NCI-H446 treated with DMSO at 0.1 percent for 48 hours (cell line): ENCODE measurements at places on chromosomes 1 and 21.

GRCh38 chr21:31354122-31354521 is 10.1 kb upstream of the TIAM1 start:
- DNase-seq = no peak

DNA sequence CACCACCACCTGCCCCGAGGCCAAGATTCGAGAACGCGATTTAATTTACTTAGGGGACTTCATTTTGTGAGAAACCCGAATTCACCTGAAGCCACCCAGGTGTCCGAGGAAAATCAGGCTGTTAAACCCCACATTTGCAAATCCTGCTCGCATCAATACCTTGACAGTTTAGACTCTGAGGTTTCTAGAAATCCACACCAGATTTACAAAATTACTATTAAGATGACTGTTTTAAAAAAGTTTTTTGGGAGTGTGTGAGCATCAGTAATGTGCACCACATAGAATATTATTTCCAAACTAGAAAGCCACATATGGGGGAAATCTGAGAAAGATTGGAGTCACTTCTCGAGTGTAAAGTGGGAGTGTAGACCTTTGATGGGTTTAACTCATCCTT is 685 bp downstream of the RIMKLA start:
- no peak for DNase-seq

DNA sequence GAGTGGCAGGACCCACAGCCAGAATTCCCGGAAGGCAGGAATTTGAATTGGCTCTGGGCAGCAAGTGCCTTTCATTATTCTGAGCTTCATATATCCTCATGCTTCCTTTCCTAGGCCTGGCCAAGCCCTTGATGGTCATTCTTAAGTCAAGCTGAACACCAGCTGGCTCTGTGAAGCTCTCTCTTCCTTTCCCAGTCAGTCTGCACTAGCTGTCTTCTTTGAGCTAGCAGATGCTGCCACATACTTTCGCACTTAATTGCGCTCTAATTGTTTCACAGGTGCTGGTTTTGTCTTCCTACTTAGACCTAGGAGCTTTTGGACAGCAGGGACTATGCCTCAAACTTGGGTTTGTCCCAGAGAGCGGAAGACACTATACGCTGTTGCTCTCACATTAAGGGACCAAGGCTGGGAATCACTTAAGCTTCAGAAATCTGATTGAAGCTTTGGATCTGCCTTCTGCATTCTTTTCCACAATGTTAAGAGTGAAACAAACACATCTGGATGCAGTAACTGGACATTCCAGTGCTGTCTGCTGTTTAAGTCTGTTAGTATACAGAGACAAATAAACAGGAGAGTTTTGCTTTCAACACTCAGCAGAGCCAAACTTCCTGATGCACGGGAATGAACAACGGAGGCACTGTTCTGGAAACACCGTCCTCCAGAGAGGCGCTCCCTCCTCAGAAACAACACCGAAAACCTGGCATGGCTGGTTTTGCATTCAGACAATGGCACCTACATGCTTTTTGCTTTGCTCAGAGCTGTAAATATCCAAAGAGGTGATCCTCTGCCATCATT is 2.2 kb downstream of the TLR5 start:
- DNase-seq = no peak

GRCh38 chr1:236338096-236338495 is 56.0 kb upstream of the EDARADD start:
- DNase-seq = no peak

DNA sequence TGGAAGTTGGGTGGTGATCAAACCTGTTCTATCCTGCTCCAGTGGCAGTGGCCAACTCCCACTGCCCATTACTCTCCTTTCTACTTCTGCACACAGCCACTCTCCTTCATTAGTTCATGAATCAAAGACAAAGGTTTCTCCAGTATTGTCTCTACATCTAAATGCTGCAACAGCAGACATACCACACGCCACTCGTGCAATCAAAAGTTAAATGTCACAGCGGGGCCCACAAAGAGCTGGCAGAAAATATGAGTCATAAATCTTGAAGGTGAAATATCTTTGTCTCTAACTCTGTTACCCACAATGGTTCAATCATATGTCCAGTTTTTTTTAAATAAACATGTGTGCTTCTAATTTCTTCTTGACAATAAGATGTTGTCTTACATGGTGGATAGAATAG is 13.3 kb downstream of the APCS start:
- no peak for DNase-seq

DNA sequence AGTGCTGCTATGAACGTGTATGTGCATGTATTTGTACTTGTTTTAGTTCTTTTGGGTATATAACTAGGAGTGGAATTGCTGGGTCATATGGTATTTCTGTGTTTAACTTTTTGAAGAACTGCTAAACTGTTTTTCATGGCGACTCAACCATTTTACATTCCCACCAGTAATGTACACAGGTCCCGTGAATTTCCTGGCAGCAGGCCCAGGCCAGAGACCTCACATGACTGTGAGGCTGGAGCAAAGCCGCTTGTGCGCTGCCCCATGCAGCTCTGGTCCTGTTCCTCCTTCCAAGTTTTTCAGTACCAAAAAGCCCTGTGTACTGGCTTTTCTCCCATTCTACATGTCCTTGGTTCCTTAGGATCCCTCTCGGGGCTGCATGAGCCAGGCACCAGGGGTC is 29.6 kb downstream of the ACOT11 start:
- peak; percentile 55 for DNase-seq

- DNase-seq = no peak
These were observed 59.3 kb downstream of the CDC14A start for GRCh38 chr1:100411574-100411973.

DNA sequence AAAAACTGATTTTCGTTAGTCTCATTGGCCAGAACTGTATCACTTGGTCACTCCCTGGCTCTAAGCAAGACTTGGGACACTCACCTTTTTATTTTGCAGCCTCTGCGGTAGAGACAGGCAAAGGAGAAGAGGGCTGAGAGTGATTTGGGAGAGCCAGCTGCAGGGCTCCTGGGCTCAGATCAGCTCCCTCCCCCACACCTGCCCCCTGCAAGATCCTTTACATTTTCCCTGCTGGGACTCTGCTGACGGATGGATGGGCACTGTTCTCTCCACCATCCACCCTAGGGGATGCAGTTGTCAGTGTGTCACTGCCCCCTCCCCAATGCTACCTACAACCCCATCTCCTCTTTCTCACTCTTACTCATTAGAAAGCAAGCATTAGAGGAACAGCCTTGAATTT is 301.1 kb upstream of the KAZN start:
- no peak for DNase-seq

GRCh38 chr1:200226268-200226968 is 183.4 kb downstream of the ZNF281 start:
- no peak for DNase-seq

DNA sequence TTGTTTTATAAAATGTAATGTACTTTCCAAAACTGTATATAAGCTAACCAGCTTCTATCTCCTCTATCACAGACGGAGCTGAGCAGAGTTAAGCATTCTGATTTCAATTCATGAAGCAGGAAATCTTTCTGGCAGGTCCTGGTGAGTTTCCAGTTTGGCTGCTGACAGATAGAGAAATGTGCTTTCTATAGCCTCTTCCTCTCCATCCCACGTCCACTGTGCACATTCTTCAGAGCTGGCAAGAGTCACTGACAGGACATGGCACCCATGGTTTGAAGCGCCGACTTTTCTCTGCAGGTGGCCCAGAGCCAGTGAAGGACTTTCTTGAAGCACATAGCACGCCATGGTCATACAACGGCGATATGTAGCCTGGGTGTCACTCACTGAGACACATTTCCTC is 52.3 kb upstream of the POU2F1 start:
- no peak for DNase-seq

DNA sequence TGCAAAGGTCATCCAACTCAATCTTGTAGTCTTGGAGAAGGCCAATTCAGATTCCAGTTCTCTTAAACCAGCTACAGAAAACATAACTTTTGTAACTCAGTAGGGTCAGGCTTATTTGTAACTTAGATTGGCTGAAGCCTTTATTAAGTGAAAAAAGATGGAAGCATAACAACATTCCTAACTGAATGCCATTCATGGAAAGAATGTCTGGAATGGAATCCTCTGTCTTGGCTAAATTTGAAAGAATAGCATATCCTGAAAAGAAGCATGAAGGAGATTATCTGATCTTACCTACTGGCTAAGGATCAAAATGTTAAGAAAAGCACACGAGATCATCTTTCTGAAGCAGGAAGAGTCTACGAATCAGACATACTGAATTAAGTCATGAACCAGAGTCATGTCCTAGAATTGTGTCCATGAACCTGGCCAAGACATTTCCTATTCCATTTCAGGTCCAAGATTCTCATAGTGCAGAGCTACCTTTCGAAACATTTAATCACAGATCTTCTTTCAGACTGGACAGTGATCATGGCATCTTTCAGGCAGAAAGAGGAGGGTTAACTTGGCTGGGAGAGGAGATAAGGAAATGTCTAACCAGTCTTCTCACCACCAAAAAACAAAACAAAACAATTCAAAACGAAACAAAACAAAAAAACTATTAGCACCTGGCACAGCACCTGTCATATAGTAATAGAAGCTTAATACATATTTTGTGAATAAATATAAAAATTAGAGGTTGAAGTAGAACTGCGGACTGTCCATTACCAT is 75.6 kb downstream of the XCL2 start:
- DNase-seq = no peak

DNA sequence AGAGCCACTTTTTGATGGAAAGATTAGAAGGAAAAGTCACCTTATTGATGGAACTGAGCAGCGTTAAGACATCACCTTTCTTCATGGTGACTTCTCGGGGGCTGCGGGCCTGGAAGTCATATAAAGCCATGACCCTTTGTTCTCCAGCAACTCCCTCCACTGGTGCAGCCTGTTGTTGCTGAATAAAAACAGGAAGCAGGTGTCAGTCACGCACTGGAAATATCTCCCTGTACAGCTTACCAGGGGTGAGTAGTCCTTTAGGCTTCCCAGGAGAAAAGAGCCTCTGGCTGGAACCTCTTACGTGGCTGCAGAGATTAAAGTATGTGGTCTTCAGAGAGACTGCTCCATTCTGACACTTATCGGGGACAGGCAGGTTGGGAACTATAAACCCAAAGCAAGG is 31.9 kb downstream of the SPTA1 start:
- DNase-seq = no peak

GRCh38 chr1:42144711-42145388 is 8.4 kb upstream of the GUCA2B start:
- DNase-seq = no peak

DNA sequence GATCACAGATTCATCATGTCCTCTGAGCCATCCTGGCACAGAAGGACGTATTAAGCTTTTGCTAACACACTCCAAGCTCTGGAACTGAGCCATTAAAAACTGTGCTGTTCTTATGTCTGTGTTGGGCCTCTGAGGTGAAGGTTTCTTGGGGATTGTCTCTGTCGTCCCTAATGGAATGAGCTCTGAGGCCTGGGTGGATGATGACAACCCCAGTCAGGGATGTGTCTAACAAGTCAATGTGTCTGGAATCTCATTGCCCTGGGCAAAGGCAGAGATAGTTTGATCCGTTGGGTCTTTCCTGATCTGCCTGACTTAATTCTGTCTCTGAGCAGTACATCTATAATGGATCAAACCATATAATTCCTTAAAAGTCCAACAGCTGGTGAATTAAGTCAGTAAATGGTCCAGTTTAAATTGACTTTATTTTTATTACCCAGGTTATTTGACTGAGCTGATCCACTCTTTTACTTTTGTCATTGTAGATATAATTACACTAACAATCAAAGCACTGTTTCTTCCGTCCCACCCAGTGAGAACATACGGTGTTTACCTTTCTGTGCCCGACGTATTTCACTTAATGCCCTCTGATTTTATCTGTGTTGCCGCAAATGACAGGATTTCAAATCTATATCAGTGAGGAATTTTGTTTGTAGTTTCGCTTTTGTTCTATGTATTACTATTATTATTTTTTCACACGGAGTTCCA is 38.8 kb upstream of the OR2B11 start:
- DNase-seq = no peak
